ENCODE measurements at places on chromosomes 11 and 22.

GRCh38 chr11:64415996-64416728 lies 57.2 kb downstream of the RPS6KA4 start:
- DNase-seq: no peak

DNA sequence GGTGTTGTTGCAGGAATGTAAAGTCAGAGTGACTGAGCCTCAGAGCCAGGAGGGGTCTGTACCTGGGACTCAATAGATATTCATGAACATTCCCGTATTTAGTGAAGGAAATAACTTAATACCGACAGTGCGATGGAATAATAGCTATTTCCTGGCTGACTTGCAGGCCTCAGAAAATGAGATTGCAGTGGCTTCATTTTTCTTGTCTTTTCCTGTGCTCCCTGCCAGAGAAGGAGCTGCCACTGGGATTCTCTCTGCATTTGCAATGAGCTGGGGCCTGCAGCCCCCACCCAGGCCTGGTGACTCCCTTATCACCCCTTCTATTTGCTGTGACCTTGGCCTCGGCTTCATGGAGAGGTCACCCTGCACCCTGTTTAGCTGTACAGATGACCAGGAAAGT lies 173.4 kb downstream of the MIAT start:
- DNase-seq: no peak

DNA sequence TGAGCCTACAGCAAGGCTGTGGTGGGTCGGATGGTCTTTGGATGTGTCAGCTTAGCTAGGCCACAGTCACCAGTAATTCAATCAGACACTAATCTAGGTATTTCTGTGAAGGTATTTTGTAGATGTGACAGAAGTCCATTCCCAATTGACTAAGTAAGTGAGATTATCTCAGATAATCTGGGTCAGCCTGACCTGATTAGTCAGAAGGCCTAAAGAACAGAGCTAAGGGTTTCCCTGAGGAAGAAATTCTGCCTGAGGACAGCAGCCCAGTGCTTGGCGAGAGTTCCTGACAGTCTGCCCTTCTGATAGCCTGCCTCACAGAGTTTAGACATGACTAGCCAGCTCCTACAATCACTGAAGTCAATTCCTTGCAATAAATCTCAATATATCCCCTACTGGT lies 28.7 kb downstream of the GUCD1 start:
- DNase-seq: no peak

DNA sequence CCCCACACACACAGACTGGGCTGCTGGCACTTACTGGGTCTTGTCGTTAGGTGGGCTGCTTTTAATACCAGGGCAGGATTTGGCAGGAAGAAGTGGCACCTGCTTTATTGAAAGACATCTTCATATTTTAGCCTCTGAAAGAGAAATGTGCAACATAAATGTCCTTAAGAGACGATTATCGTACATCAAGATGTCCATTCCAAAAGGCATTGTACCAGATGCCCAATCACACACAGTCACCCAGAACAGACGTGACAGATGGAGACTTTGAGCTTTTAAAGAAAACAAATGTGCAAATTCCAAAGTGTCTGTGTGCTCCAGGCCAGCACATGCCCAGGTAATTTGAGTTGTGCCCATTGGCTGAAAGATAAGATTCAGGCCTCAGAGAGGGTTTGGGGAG lies 155.7 kb downstream of the RRAS2 start:
- no peak for DNase-seq

- no peak for DNase-seq
Observed at GRCh38 chr11:31243706-31244105, 125.8 kb downstream of the DCDC1 start.

DNA sequence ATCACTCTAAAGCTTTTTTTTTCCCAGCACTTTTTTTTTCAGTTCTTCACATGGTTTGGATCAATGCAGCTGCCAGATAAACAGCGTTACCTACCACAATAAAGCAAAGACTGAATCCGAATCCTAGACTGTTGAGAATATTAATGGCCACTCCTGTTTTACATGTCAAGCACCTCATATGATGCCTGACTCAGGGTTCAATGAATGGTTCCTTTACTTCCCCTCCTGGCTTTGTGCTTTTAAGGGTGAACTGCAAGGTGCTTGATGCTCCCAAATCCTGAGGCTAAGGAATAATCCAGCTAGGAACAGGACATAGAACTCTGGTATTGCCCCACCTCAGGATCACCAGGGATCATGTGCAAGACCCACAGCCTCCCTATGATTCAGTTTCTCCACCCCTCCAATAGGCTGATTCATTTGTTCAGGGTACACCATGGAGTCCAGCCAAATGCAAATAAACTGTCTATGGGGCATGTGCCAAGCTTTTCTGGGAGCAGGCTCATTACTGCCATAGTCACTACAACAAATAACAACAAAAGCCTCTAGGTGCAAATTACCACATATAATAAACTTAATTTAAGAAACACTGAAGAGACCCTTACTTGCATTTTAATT lies 104.3 kb downstream of the GAB2 start:
- DNase-seq: no peak

DNA sequence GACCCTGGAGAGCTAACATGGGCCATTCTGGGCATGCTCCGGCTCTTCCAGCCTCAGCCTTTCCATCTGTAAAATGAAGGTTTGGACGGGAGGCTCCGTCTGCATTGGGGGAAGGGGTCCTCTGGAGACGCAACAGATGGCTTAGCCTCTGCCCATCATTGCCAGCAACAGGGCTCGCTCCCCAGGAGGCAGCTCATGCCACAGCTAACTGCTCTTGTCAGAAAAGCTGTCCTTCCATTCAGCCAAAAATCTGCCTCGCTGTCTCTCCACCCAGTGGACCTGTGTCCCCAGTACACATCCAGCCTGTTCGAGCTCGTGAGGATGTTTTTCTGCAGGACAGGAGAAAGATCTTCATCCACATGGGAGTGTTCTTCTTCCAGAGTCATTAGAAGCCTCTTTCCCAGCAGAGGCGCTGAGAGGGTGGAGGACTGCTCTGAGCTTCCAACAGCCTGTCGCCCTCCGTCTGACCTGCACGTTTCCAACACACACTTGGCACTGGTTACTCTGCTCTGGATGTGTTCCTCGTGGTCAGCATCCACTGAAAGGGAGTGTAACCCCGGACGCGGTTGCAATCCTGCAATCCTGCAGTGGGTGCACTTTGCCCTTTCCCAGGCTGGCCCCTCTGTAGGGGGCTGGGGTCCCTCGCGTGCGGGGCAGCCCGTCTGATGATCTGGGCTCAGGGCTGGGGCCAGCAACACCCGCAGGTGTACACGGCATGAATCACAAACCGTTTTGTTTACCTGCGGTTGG lies 1340.9 kb downstream of the TBC1D22A start:
- no peak for DNase-seq

DNA sequence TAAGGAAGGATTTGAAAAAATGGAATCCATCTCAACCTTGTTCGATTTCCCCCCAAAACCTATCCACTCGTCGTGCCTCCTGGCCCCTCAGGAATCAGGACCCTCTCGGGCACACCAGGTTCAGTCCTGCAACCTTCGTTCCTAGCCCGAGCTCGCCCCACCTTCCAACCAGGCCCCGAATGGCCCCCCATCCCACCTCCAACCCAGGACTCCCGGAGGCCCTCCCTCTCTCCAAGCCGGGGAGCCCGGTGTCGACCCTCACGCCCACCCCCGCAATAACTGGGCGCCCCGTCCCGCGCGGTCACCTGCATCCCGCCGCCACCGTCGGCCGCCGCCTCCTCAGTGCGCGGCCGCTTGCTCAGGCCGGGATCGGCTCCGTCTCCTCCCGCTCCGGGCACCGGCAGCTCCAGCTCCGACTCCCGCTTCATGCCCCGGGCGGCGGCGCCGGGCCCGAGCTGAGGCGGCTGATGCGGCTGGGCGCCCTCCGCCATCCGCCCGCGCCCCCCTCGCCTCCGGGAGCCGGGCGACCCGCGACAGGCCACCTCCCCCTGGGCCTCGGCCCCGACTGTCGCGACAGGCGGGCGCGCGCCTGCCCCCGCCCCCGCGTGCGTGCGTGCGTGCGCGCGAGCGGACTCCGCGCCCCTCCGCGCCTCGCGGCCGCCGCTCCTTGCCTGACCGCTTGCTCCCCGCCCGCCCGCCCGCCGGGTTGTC lies 534 bp downstream of the RBFOX2 start:
- DNase-seq: no peak

GRCh38 chr22:47645450-47645914 lies 883.0 kb downstream of the TBC1D22A start:
- no peak for DNase-seq

DNA sequence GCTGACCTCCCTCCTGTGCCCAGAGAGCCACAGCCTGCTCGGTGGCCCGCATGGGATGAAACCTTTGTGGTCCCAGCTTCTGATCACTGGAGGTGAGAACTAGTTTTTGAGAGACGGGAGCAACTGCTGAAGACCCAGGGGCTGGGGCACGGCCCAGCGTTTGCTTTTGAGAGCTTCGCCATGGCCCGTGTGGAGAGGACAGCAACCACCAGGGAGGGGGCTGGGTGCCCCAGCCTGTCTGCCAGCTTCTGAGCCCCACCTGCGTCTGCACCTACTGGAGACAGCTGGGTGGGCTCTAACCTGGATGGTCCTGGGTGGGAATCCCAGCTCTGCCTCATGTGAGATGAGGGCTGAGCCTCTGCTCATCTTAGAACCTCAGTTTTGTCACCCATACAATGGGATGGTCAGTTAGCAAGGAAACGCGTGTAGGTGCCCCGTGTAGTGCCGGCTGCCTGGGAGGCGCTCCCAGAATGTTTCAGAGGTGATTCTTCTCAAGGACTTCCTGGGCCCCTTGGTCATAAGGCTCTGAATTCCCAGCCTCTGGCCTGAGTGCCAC lies 51.1 kb upstream of the CCDC188 start:
- no peak for DNase-seq

DNA sequence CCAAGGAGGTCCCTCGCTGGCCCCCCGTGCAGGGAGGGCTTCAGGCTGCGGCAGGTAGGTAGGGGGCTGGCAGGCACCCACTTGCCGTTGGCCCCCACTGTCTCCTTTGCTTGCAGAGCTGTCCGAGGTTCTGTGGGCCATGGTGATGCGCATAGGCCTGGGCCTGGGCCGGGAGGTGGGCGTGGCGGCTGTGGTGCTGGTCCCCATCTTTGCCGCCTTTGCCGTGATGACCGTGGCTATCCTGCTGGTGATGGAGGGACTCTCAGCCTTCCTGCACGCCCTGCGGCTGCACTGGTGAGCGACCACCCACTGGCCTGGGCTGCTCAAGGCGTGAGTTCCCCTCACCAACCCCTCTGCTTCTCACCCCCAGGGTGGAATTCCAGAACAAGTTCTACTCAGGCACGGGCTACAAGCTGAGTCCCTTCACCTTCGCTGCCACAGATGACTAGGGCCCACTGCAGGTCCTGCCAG lies 11.6 kb downstream of the TCIRG1 start:
- no peak for DNase-seq

GRCh38 chr22:23282089-23282501 lies 101.8 kb downstream of the BCR start:
- peak; percentile 93 for DNase-seq

- no peak for DNase-seq
Observed at GRCh38 chr11:101030015-101030414, 99.6 kb downstream of the PGR start.

GRCh38 chr11:1734641-1735081 lies 15.7 kb downstream of the IFITM10 start:
- DNase-seq: no peak

DNA sequence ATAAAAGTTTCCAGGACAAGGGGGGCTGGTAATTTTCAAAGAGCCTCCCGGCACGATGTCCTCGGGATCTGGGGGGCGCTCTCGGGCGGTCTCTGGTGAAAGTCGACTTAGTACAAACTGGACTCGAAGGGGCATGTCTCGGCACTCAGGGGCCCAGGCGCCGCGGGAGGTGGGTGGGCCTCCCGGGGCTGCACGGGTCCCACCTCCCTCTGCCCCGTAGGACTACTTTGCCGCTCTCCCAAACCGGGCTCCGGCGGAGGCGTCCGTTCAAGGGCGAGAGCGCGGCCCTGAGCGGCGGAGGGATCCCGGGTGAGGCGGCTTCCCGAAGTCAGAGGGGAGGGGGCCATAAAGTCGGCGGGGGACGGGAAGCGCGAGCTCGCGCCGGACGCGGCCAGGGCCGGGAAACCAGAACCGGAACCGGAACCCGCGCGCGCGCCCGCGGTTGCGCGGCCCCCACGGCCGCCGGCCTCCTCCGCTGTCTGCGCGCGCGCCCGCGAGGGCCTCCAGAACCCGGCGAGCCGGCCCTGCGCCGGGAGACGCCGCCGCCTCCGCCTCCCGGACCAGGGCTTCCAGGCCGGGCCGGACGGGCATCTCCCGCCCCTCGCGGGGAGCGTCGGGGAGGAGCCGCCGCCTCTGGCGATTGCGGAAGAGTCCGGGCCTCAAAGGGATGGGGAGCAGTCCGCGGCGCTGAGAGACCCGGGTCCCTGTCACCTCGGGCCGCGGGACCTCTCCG lies at the start of gene ARHGEF12:
Gene ARHGEF12, plus strand, starts transcription at position 506 of the 733 bp plus-strand sequence. CDS start 831 bp downstream, outside the sequence.
- DNase-seq: peak; percentile 94

DNA sequence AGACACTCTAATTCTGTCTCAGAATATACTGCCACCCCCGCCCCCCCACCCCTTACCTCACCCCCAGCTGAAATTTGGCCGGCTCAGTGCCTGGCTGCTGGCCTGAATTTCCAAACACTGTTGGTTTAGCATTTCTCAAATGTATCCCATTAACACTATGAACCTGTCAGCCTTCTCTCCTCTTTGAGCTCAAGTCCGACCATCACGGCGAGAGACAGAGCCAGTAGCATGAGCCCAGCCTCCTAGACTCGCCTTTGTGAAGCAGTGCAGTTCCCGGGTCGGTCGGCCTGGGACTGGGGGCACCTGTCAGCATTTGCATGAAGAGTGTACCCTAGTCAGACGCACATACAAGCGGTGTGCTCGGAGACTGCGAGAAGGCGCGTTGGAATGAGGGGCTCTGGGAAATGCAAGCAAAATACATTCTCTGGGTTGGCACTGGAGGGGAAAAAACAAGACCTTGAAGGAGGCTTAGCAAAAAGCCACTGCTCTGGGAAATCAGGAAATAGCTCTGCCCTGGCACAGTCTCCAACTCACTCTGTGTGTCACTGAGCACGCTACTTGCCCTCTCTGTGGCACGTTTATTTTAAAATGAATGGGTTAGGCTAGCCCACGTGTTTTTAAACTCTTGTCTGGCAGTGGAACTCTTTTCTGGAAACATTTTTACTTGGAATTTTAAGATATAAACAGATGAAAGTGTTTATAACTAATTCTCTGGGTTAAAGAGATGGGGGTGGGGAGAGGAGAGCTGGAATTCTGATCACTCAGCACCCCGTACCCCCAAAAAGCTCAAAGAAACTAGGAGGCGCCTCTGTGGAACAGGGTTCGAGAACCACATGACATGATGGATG lies 108.3 kb downstream of the TIMP3 start:
- DNase-seq: no peak

- DNase-seq: peak; percentile 46
Observed at GRCh38 chr11:83063073-83063754, 8.5 kb downstream of the RAB30 start.
